ENCODE measurements at places on chromosomes 6 and 20.

- DNase-seq, result no peak
Observed at GRCh38 chr6:139114746-139115145, 20.1 kb upstream of the HECA start.

GRCh38 chr6:15751721-15752350 is 89.0 kb upstream of the DTNBP1 start:
- DNase-seq, result no peak

- no peak for DNase-seq
Observed at GRCh38 chr20:58822149-58822548, 28.6 kb downstream of the GNAS-AS1 start.

GRCh38 chr20:20342066-20342465 is 25.8 kb upstream of the INSM1 start:
- DNase-seq, result no peak

- DNase-seq, result no peak
Observed at GRCh38 chr6:43849844-43850243, 79.8 kb downstream of the VEGFA start.

DNA sequence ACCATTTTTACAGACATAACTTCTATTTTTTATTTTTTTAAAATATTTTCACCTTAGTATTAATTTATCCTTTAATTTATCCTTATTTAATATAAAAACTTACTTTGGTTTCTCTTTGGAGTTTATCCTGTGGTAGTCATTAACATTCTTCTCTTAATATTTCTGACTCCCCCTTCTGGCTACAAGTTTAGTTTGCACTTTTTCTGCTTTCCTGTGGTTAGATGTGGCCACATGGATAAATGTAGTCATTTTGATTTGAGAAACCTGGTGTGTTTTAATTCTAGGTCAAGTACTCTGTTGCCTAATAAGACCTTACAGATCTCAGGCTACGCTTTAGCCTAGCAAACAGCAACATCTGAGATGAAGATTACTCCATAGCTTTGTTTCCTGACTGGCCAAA is 1187.5 kb downstream of the HACE1 start:
- DNase-seq, result no peak

GRCh38 chr6:32570363-32570905 is 19.2 kb downstream of the HLA-DRB1 start:
- no peak for DNase-seq

DNA sequence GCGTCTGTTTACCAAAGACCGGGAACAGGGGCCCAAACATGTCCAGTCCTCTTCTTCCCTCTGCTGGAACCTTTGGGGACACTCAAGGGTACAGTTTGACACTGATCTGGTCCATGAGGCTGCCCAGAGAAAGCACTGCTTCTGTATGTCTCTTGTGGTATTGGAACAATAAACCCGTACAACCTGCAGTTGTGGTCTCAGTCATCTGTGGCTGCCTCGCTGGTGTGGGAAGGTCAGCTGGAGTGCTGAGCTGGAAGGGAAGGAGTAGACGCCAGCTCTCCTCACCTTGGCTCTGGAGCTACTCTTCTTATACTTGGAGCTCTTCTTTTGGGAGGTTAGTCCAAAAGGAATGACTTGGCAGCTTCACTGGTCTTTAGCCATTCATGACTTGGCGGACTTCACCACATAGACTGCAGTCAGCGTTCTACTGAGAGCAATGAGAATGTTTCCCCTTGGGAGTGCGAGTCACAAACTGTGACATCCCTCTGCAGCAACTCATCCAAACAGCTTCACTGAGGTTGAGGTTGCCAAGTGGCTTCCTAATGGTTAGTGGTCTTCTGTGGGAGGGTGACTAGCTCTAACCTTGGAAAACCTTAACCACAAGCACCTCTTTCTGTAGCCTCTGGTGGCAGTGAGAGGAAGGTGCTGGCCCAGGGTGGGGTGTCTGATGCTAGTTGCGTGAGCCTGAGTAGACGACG is 81.2 kb downstream of the ASXL1 start:
- no peak for DNase-seq

GRCh38 chr6:41798901-41799558 is 11.5 kb downstream of the TOMM6 start:
- no peak for DNase-seq

DNA sequence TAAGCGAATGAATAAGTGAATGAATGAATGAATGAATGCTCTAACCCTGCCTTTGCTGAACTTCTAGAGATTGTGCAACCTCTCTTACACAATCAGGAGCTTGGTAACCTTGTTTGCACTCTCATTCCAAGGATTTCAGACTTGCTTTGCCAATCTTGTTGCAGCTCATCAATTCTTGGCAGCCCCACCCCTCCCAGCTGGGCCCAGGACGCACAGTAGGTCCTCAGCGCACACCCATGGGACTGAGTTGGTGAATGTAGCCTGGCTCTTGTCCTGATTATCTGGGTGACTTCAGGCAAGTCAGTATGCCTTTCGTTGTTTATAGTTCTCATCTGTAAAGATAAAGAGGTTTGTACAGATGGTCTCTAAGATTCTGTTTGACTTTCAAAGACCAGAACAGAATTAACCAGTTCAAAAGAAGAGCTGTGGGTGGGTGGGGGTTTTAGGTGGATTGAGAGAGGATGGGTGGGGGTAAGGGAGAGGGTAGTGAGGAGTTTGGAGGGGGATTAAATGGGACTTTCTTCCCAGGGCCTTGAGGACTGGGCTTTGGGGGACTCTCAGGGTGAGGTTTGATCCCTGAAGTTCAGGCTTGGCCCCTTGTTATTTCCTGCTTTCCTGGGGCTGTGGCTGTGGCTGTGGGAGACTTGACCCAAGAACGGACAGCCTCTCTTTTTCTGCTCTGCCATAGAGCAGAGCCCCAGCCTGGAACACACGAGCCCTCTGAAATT is 33.2 kb downstream of the VEGFA start:
- no peak for DNase-seq

DNA sequence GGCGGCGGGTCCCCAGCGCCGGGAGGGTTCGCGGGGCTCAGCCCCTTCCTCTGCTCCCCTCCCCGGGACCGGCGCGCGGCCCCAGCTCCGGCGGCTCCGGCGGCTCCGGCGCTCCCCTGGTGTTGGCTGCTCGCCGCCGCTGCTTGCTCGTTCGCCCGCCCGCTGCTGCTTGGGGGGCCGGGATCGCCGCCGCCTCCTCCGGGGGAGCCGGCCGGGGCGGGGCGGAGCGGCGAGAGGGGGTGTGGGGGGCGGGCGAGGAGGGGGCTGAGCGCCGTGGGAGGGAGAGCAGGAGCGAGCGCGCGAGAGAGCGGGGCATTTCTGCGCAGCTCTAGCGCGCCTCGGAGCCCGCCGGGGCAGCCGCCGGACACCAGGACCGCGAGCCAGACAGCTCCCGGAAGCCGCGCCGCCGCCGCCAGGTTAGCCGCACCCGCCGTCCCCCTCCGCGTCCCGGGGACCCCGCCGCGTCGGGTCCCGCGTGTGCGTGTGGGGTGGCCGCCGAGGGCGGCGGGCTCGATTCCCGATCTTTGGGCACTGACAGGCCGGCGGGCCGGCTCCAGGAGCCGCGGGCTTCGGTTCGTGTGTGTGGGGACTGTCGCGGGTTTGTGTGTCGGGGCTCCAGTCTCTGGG is 62.0 kb upstream of the EPB41L1 start:
- DNase-seq, result no peak

GRCh38 chr6:43009124-43009523 is 4.6 kb downstream of the MEA1 start:
- DNase-seq, result no peak
